Transverse colon (tissue), 4 donors: ENCODE measurements at places on chromosomes 16 and 17.

DNA sequence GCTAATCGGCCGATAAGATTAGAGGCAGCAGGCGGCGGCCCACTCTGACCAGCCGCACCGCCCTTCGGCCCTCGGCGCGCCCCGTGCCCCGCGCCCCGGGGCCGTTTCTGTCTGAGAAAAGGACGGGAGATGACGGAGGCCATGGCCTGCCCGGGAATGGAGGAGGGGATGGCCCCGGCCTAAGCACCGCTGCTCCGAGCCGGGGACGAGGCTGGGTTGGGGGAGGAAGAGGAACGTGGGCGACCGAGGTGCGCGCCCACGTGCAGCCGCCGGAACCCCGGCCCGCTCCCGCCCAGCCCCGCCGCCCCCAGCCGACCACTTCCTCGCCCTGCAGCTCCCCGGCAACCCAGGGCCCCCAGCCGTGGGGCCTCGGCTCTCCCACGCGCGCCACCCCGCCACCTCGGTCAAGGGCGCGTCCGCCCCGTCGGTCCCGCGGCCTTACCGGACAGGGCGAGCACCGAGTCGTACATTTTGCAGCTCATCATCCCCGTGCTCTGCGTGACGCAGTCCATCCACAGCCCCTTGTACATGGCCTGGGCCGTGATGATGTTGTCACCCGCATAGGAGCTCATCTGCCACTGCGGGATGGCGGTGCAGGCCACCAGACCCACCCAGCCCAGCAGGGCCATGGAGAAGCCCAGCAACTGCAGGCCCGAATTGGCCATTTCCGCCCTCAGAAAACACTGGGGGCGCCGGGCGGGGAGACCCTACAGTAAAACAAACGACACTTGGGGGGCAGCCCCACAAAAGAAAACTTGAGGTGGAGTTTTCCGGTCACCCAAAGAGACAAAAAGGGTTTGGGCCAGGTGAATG, 693 bp downstream of the CLDN7 start:
- DNase-seq = no peak

- no peak for DNase-seq
Observed at GRCh38 chr17:82127704-82128103, 29.7 kb upstream of the FASN start.

DNA sequence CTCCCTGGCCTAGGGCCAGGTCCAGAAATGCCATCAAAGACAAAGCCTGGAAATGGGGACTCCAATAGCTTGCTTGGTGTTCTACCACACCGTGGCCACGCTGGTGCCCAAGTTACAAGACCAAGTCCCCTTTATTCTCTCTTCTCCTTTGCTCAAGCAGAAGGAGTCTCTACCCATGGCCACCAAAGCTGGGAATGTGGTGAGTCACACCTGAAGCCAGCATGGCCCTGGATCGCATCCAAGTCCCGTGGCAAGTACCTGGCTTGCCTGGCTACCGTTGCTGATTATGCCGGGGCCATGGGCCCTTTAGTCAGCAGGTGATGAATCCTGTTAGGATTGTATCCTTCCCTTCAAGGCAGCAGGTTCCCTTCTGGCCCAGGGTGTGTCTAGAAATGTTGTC, 260.0 kb downstream of the HAPSTR1 start:
- peak; percentile 45 for DNase-seq

GRCh38 chr17:1373707-1374237, 26.2 kb downstream of the YWHAE start:
- DNase-seq = no peak

DNA sequence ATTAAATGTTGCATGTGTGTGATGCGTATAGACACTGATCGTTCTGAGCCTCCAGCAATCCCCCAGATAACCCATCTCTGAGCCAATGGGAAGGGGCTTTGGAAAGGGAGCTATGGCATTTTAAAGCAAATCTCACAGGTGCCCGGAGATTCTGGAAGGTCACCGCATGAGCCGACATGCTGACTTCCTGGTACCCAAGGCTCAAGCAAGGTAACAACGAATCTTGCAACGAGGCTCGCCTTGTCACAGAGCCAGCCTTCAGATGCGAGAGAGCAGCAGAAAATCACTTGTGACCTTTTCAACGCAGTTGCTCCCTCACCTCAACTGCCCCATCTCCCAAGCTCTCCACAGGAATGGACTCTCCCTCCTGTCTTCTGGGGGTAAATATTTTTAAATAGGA, 154.8 kb upstream of the CDH5 start:
- no peak for DNase-seq

DNA sequence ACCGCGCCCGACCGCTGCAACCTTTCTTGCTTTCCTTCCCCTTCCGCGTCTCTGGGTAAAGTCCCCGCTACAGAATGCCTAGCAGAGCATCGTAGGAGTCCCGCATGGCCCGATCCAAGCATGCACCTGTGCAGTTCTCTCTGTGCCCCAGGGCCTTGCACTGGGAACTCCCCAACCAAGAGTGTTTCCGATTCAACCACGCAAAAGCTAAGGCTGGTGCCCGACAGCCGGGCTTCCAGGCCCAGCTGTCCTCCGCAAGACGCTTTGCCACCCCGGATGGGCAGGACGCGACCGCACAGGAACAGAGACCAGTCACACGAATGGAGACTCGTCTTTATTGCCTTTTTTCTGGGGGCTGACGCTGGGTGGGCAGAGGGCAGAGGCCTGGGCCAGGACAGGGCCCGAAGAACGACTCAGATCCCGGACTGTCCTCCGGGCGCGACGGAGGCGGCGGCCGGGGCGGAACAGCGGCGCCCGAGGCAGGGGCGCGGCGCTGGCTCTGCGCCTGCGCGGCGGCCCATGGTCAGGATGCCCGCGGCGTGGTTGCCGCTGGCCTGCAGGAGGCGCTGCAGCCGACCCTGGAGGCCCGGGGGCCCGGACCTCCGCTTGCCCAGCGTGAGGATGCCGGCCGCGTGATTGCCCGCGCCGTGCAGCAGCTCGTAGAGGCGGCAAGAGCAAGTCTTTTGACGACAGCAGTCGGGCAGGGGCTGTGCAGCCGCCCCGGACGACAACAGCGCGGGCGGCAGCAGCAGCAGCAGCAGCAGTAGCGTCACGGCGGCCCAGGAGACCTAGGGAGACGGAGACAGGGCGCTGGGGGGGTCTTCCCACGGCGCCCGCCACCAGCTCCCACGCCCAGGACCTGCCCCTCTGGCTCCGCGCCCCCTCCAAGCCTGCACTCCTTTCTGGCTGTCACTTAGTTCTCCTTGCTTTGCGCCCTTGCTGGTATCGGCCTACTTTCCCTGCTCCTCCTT, 1.2 kb downstream of the HCRT start:
- DNase-seq = peak; percentile 83

DNA sequence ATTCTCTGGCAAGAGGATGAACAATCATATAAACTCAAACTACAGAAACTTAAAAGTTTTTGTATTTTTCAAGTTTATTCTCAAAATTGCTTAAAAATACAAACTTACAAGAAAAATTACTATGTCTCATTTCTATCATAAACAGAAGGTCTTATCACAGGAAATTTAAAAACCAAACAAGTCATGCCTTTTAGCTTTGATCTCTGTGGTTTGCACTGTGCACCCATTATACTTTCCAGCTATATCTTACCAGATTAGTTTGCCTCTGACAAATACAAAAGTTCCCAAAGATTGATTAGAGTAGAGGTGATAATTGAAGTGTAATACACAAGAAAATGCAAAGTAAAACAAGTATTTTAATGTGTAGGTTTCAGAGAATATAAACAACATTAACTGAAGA, 117.4 kb downstream of the MYO1D start:
- no peak for DNase-seq

DNA sequence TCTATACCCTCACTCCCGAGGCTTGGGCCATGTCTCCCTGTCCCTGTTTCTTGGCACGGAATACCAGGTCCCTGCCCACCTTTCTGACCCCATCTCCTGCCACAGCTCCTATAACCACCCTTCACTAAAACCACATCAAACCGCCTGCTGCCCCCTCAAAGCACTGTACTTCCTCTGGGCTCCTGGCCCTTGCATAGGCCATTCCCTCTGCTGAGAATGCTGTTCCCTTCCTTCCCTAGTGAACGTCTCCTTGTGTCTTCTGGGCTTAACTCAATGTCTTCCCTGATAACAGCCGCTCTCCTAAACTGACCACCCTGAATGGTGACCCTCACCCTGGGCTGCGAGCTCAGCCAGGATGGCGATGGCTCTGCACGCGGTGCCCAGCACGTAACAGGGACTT, 10.7 kb downstream of the AANAT start:
- no peak for DNase-seq

- peak; percentile 36 for DNase-seq
Observed at GRCh38 chr16:15950161-15950854, 892 bp downstream of the ABCC1 start.

GRCh38 chr17:10107316-10108165, 90.9 kb downstream of the GAS7 start:
- DNase-seq = no peak

- no peak for DNase-seq
Observed at GRCh38 chr17:6943406-6943805, 52.4 kb upstream of the ALOX12 start.

GRCh38 chr16:89598199-89598598, 15.2 kb upstream of the DPEP1 start:
- no peak for DNase-seq

DNA sequence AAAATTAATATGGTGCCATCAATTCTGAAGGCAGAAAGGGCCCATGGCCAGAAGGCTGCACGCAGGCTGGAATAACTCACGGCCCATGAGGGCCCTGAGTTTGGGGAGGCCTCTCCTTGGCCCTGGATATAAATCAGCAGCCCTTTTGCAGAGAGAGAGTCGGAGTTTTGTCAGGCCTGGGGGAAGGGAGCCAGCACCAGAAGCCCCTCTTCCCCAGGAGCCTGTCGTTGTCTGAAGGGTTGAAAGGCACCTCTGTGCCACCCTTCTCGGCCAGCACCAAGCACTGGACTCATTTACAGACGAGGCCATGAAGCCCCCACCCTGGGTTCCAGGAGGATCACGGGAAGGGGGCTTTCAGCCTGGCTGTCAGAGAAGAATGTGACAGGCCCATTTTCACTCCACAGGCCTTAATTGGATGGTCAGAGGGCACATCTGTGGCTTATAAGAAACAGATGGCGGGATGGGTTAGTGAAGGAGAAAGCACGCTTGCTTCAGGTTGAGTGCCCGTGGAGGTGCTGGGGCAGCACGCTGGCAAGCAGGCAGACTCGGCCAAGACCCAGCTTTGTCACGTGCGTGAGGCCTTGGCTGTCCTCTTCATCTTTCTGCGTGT, 140.6 kb downstream of the CLEC16A start:
- no peak for DNase-seq

DNA sequence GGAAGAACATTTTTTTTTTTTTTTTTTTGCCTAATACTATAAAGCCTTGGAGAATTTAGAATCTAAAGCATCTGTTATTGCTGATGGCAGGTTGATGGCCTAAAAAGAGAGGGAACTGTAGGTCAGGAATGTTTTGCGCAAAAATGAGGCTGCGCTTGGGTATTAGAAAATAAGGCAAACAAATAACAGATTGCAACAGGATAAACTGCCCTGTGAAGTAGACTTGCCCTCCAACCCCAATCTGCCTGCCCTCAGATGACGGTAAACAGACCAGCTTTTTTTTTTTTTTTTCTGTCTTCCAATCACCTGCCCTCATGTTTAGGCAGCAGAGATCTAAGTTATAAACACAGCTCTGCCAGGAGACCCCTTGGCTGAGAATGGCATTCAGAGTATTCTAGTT, 3.8 kb upstream of the DHX8 start:
- DNase-seq = no peak

- no peak for DNase-seq
Observed at GRCh38 chr16:75058806-75059205, 57.8 kb downstream of the LDHD start.

DNA sequence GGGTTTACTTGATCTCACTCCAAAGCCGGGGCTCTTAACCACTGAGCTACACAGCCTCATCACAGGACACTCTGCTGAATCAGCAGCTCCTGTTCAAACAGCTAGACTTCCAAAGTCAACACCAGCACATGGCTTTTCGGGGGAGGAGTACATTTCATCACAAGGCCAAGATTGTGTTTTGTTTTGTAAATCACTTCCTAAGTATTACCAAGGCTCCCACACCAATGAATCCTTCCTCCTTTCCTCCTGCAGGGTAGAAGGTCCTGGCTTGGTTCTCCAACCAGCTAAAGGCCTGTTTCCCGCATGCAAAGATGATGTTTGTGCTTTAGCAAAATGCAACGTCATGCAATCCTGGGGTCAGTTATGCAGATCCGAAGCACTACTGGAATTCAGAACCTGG, 152.5 kb downstream of the XYLT1 start:
- DNase-seq = no peak
